Stimulated activated CD4-positive, alpha-beta T cell treated with anti-CD3 and anti-CD28 coated beads, Interleukin-1b, Interleukin-23, amount 100 ng/mL, for 4 hours (primary cell): ENCODE measurements at places on chromosomes 3 and 15.

GRCh38 chr3:46599590-46599989 lies 12.7 kb upstream of the FAM240A start:
- DNase-seq = no peak

DNA sequence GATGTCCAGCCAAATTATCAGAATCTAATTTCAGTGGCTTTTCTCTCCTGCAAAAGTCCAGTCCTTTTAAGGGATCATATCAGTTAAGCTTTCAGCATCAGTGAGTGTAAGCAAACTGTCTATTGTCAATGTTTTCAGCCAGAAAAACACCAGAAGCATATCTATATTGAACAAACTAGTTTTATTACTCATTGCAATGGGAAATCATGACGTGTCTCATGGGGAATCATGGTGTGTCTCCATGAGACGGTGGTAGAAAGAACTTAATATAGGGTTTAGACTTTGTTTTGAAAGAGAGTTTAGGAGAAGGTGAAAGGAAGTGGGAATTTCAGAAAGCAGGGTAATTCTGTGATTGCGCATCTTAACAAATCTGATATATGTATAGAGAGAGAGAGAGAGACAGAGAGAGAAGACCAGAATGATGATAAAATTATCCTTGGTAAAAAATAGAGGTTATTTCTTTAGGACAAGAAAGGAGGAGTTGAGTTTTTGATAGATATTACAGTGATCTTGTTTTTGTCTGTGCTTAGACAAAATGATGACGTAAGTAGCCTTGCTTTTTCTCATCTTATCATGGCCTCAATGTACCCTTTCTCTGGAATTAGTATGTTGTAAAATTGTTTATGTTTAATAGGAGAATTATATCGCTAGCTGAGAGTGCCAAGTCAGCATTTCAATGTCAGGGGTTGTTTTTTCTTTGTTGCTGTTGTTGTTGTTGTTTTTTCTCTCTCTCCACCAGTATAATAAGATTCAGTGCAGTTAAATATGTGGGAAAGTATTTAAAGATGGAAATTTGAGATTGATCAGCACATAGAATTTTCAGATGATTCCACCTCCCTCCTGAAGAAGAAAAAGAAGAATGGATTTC lies 129.9 kb upstream of the OSTN start:
- DNase-seq = no peak

GRCh38 chr15:55327387-55327786 lies 8.4 kb downstream of the PIGB start:
- DNase-seq = no peak

- DNase-seq = no peak
These were observed 112.3 kb upstream of the HES1 start for GRCh38 chr3:194023501-194024280.

GRCh38 chr15:47609693-47610092 lies 107.6 kb upstream of the SEMA6D start:
- DNase-seq = no peak

GRCh38 chr15:41258750-41259471 lies 27.8 kb downstream of the CHP1 start:
- DNase-seq = no peak

- DNase-seq = no peak
These were observed 23.9 kb upstream of the PIGZ start for GRCh38 chr3:196992461-196993065.

DNA sequence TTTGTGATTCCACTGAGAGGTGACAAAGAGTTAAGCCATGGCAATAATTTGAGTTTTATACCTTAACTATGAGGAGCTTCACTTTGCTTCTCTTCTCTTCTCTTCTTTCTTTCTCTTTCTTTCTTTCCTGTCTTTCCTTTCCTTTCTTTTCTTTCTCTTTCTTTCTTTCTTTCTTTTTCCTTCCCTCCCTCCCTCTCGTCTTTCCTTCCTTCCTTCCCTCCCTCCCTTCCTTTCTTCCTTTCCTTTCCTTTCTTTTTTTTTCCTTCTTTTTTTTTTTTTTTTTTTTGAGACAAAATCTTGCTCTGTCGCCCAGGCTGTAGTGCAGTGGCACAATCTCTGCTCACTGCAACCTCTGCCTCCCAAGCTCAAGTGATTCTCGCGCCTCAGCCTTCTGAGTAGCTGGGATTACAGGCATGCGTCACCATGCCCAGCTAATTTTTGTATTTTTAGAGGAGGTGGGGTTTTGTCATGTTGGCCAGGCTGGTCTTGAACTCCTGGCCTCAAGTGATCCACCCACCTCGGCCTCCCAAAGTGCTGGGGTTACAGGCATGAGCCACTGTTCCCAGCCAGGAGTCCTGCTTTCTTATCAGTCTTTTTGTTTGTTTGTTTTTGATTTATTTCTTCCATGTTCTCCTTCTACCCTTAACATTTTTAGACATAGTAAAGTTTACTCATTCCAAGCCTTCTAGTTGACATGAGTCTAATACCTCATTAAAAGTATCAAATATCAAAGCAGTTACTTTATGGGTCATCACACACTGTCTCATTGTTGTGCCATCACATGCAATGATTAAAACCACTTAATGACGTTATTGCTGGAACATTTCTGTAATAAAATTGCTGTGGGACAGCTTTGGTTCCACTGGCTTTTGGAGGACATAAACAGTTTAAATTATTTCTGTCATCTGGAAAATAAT lies 29.9 kb downstream of the SLC49A4 start:
- no peak for DNase-seq

- no peak for DNase-seq
These were observed 23.8 kb downstream of the HOMER2 start for GRCh38 chr15:82928711-82929110.

GRCh38 chr3:76442374-76442915 lies 597.5 kb upstream of the ROBO2 start:
- no peak for DNase-seq

- DNase-seq = no peak
These were observed 88.2 kb downstream of the PCSK6 start for GRCh38 chr15:101401286-101401685.

- no peak for DNase-seq
These were observed 166.6 kb upstream of the MCTP2 start for GRCh38 chr15:94064676-94065313.
